NCI-H526 treated with DMSO at 0.1 percent for 48 hours (cell line): ENCODE measurements at places on chromosomes 3 and 15.
A peak's percentile ranks its signal among the peaks of the same experiment; 100 is the strongest.

DNA sequence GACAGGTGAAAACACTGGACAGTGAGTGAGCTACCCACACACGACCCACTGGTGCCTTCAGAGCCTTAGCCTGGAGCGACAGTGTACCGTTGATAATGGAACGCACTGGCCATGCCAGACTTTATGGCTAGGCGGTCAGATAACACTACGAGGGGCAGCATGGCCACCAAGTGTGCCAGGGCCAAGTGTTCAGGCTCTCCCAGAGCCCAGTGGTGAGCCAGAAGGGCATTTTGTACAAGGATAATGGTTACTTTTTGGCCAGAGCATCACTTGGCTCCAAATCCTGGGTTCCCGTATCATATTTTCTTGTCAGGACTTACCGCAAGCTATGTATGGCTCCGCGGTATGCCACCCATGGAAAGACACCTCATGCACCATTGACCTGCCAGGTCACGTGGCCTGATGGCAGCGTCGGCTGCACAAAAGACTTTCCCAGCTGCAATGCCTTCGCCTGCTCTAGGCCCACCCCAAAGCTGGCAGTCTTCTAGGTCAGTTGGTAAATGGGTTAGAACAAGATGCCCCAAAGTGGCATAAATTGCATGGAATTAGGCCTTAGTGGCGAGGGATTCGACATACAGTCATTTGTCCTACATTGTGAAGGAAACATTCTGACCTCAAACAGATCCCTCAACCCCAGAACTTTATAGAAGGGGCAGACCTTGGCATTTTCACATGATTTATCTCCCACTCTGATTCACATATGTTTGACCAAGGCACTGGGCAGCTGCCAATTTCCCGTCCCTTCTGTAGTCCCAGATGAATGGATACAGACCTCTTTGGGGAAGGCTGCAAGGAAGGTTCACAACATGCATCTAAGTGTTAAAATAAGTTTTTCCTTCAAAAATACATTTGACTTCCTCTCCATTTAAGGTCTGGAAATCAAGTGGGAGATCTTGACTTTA lies 12.2 kb upstream of the SLC28A1 start:
- no peak for DNase-seq

DNA sequence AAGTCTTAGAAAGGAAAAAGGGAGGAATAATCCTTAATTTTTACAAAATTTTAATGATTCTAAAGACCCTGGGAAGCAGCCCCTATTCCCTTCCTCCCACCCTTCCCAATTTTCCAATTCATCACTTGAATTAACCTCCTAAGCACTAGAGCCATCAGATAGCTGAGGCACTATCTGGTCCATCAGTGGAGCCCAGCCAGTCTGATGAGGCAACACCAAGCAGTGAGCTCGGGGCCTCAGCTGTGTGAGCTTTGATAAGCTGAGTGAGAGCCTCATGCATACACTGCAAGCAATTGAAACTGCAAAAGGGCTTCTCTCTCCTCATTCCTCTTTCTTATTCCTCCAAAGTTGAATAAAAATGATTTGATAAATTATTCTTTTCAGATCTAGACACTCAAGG lies 31.9 kb downstream of the TUSC7 start:
- no peak for DNase-seq

- no peak for DNase-seq
These were observed 23.8 kb downstream of the RLBP1 start for GRCh38 chr15:89197503-89197971.

DNA sequence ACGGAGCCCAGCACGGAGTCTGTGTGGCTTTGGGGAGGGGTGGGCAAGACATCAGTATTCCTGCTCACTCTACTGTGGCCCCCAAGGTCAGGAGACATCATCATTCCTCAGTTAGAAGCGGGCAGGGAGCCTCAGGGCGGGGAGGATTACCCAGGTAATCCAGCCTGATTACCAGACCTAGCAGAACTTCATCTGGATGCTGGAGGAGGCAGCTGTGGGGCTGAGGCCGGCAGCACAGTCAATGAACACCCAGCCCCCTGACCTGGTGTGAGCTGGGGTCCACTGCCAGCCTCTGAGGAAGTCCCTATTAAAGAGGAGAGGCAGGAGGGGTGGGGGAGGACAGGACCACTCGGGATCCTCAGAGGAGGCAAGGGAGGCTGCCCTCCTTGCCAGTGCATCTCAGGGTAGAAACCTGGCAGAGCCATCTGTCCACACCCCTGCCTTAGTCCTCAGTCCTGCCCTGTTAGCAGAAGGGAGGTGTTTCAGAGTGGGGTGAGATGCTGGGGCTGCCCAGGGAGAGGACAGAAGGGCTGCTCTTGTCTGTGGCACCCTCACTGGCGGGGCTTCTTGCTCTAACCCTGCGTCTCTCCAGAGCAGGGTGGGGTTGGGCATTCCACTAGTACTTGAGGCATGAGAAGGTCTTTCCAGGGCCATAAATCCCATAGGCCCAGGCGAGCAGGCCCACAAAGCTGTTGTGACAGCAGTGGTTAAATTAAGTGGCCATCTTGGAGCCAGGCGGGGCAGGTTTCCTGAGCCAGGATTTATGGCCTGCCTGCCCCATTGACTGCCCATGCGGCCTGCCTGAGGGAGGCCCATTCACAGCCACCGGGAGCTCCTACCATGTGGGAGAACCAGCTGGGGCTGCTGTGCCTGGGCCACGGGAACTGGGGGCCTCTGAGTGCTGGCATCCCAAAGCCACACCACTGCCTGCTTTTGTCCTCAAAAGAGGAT lies 82.1 kb downstream of the LINGO1 start:
- no peak for DNase-seq

GRCh38 chr15:78983146-78983918 lies 38.5 kb upstream of the CTSH start:
- no peak for DNase-seq

- no peak for DNase-seq
These were observed 102.0 kb upstream of the MYRIP start for GRCh38 chr3:39707314-39707909.

GRCh38 chr15:25250011-25250596 lies 188.7 kb downstream of the UBE3A start:
- no peak for DNase-seq

- DNase-seq = no peak
These were observed 3.6 kb upstream of the ATOSA start for GRCh38 chr15:52682781-52683180.

GRCh38 chr15:88803920-88804247 lies 648 bp downstream of the ACAN start:
- no peak for DNase-seq

- no peak for DNase-seq
These were observed 88.6 kb downstream of the TBL1XR1 start for GRCh38 chr3:177108648-177109047.

GRCh38 chr15:101537483-101538080 lies 48.1 kb upstream of the PCSK6 start:
- no peak for DNase-seq

DNA sequence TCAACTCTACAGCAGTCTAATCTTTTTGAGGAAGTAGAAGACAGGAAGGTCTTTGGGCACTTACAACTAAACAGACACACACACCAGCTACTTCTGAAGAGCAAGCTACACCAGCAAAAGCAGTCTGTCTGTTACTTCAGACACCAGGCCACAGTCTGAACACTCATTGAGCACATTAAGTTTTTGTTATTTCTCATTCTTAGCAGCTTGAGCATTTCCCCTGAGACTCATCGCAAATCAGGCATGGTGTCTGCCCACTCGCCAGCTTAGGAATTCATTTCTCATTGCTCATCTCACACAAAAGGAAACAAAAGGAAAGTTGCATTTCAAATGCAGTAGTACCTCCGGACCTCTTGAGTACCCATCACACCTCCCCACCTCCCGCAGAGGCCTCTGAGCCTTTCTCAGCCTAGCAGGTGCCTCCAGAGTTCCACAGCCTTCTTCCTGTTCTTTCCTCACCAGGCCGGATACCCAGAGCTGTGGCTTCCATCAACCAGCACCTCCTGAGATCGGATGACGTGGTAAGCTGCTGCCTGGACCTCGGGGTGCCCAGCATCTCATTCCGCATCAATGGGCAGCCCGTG lies 302.0 kb downstream of the RYR3 start:
- DNase-seq = no peak

- DNase-seq = peak; percentile 57
These were observed 788 bp upstream of the WDR73 start for GRCh38 chr15:84654689-84655453.

DNA sequence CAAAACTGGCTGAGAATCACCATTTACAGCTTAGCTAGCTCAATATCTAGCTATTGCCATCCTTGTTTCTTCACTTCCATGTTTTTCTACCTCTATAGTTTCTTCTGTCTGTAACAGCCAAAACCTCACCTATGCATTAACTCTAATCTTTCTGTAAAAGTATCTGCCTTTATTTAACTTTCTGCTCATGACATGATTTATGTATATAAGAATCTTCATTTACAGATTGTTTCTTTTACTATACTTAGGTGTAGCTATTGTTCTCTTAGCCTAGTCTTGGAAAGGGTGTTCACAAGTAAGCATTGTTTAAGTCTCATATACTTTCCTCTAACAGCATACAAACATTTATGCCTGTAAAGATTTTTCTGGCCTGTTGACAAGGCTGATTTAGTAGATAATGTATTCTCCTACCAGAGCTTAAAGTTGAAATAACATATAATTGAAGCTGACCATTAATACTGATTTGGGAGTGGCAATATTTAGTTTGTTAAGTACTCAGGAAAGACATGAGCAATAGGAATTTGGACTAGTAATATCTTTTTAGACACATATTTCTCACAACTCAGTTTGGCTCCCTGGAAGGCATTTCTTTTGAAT lies 9.4 kb downstream of the FILIP1L start:
- DNase-seq = no peak

DNA sequence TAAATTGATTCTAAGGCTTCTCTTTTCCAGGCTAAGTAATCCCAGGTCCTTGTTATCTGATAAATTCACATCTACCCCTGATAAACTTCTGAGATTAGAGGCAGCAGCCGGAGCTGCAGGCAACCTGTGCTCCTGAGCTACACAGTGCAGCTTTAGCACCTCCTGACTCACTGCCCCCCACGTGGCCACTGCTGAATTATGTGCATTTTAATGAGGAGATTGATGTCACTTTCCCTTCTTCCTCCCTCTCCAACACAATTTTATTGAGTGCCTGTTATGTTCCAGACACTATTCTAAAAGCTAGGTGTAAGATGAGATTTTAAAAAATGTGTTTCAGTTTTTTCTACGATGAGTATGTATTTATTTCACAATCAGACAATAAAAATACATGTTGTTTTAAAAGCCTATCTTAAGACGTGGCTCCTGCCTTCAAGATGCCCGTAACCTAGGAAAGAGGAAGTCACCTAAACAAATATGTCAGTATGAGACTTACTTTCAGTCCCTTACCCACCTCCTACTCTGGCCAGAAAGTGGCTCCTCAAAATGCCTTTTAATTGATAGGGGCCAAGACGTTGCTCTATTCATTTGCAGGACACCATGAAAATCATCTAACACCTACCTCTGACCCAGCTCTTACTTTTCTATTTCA lies 161.5 kb upstream of the PFN2 start:
- no peak for DNase-seq
